Activated CD4-positive, alpha-beta memory T cell treated with anti-CD3 and anti-CD28 coated beads, Interleukin-2, amount 10 ng/mL, durations not matched to agents 7 days and 5 days (primary cell): ENCODE measurements at places on chromosomes 5 and 9. TPM values are rescaled to one million over a fixed set of nuclear protein-coding genes. Genes with fewer than 3 reads are reported as not detected.

Gene RMI1
- total RNA-seq, result 22.4 TPM

Gene KLHL9
- total RNA-seq, result 18.0 TPM

Gene FRMD3
- total RNA-seq, result 0.30 TPM

Gene KIF4B
- not detected for total RNA-seq

Gene PRR16
- not detected for total RNA-seq

Gene CCDC127
- 5.6 TPM for total RNA-seq

Gene PCDHGA5
- not detected for total RNA-seq

Gene CSF2
- 30.8 TPM for total RNA-seq

Gene FOXB2
- not detected for total RNA-seq

Gene PCDHB16
- not detected for total RNA-seq

Gene IL17B
- not detected for total RNA-seq

Gene GPX8
- total RNA-seq, result not detected

Gene SEC61B
- 148 TPM for total RNA-seq

Gene PCDHB15
- total RNA-seq, result not detected

Gene CTSV
- 0.45 TPM for total RNA-seq

Gene SYNPO
- total RNA-seq, result 0.08 TPM

Gene IFT74
- total RNA-seq, result 9.4 TPM
